ENCODE measurements at places on chromosomes 16 and 17.
A peak's percentile ranks its signal among the peaks of the same experiment; 100 is the strongest.

GRCh38 chr16:30786115-30786935 is 680 bp downstream of the ZNF629 start:
- DNase-seq = no peak

DNA sequence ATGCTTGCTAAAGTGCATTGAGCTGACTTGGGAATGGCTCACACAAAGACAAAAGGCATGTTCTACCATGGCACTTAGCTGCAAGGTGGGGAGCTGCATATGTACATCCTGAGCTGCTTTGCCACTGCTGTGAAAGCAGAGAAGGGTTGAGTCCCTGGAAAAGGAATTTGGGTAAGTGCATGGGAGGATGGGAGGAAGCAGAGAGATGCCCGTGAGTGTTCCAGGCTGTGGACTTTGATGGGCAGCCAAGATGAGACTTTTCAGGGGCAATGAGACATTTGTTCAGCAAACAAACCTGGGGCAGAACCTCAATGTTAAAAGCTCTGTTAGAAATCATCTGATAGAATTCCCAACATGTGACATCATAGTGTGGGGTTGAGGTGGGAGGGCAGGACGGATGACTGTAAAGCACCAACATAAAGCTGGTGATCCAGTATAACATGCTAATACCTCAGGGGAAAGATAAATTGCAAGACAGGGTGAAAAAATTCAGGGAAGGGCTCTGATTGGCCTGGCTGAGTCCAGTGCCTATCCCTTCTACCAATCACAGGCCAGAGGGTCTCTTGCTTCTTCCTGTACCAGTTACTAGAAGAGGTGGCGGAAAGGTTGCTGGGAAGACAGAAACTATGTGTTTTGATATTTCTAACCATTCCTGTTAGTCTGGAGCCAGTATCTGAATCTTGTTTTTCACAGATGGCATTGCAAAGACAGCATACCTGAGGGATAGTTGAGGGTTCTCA is 163.2 kb downstream of the UTP18 start:
- DNase-seq = no peak

- DNase-seq = peak; percentile 49
Observed at GRCh38 chr17:37067555-37068111, 118.9 kb downstream of the AATF start.

DNA sequence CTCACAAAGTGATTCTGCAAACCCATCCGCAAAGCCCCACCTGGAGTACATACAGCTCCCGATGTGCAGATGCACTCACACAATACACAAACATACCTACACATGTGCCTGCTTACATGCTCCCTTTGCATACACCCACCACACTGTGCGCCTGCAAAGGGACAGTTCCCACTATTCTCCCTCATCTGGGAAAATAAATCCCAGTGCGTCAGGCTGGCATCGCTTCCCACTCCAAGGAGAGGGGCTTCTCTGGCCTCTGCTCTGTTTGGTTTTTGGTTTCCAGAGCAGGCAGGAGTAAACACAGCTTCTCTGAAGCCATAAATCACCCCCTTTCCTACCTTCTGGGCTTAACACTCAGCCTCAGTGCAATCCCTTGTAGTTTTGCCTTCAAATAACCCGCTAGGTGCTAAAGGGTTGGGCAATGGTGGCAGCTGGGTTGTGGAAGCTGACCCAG is 14.7 kb downstream of the HOXB4 start:
- no peak for DNase-seq

DNA sequence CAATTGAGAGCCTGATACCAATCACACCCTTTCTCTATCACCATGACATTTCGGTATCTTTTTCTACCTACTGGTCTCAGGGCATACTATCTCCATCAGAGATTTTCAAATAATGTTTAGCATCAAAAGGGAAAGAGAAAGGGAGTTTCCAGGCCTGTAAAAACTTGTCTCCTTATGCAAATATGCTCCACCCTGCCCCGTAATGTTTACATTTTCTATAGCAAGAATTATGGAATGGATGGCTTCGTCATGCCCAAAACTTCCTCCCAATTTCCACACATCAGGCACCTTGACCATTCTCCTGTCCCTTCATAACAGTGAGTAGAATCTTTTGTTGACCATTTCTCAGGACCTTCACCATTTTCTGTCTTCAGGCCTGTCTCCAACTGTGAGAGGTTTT is 30.9 kb upstream of the HLF start:
- DNase-seq = no peak

GRCh38 chr16:23506606-23506994 is 3.7 kb downstream of the GGA2 start:
- no peak for DNase-seq

DNA sequence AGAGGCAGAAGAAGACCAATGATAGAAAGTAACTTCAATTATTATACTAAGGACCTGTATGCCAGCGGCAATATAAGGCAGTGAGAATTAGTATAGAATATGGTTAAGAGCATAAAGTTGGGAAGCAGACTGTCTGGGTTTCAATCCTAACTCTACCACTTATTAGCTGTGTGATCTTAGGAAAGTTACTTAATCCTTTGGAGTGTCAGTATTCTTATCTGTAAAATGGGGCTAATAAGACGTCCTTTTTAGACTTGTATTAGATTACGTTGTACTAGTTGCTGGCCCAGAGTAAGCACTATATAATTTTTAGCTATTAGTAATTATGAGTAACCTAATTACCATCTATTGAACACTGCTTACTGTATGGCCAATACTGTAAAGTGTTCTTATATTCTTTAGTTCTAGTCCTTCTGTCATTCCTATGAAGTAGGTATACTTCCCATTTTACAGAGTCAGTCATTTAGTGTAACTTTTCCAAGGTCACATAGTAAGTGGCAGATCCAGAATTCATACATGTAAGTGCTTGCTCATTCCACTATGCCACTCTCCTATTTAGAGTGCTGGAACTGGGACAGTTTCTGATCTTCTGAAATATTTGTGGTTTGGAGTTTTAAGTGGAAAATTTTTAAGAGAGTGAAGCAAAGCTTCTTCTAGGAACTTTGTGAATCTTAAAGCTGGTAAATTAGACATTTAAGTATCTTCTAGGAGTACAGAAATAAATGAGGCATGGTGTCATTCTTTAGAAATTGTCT is 22.5 kb downstream of the HEATR9 start:
- DNase-seq = no peak

DNA sequence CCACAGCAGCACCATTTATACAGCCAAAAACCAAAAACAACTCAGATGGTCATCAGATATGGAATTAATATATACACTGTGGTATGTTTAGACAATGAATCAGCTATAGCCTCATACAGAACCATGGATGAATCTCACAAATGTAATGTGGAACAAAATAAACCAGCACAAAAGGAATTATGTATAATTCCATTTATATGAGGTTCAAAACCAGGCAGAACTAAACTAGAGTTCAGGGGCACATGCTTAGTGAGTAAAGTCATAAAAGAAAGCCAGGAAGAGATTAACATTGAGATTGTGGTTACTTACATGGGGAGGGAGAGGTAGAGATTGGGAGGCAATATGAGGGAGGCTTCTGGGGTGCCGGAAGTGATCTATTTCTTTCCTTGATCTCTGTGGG is 231.1 kb downstream of the COPRS start:
- DNase-seq = peak; percentile 84

GRCh38 chr16:62225675-62226074 is 189.4 kb upstream of the CDH8 start:
- peak; percentile 30 for DNase-seq

DNA sequence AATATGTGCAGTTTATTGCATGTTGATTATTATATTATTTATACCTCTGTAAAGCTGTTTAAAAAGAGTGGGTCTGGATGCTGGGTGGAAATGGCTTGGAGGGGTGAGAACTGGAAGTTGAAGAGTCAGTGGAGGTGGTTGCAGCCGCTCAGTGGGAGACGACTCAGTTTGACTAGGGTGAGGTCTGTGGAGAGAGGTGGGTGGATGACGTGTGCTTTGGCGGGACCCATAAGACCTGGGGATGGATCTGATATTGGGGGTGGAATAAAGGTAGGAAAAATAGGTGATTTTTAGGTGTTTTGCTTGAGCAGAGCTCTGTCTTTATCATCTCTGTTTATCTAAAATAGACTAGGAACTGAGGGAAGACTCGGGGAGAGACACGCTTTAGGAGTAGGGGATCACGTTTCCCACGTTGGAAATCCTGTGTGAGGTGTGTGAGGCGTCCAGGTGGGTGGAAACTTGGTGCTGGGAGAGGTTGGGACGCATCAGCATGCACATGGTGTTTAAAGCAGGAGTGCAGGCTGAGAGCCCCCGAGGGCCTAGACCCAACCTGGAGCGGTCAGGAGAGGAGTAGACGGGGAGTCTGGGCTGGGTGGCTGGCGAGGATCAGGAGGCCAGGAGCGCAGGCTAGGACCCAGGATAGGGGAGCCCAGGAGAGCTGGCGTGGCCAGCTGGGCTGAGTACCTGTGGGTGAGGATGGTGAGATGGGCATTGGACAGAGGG is 17.2 kb downstream of the NT5M start:
- DNase-seq = no peak

DNA sequence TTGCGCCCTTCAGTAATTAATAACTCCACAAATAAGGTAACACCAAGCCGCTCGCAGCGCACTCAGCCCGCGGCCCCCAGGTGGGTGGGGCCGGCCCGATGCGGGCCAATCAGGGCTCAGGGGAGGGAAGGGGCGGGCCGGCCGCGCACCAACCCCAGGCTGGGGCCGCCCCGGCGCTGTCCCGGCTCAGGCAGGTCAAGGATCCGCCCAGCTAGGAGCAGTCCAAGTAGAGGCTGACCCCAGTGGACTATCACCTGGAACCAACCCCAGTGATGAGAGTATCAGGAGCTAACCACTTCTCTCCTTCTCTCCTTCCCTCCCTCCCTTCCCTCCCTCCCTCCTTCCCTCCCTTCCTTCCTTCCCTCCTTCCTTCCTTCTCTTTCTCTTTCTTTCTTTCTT is 110.8 kb downstream of the C16orf78 start:
- no peak for DNase-seq
